ENCODE measurements at places on chromosomes 4 and X. TPM values are rescaled to one million over a fixed set of nuclear protein-coding genes. Genes with fewer than 3 reads are reported as not detected.

DNA sequence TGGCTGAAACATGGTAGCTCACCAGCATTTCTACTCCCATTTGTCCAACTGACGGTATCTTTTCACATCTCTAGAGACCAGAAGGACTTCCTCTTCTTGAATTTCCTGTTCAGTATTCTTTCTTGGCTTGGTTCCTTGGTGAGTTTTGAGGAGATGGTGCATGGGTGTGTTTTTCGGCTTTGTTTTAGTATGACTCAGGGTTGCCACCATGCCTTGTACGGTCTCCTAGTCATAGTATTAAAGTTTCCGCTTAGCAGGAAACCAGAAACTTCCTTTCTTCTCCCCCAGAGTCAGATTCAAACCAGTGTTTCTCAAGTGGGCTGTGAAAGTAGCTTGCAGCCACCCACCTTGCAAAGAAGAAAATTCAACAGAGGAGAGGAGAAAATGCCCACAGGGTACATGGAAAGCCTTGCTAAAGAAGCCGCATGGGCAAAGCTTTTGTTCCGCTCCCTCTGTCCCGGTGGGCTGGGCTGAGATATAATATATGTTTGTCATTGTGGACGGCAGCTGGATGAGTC is 5.7 kb downstream of the CD99 start:
- peak overlapping the region; percentile 16 for H3K4me3 ChIP-seq
- H3K36me3 ChIP-seq, result no peaks in the 10 kb centered on the region
- no peaks in the 10 kb centered on the region for H3K27me3 ChIP-seq
- peaks cover 95% of the 10 kb centered on the region for H3K4me1 ChIP-seq
- DNase-seq, result no peak

Gene TMEM31
- total RNA-seq, result not detected

- no peak overlapping the region for H3K27ac ChIP-seq
- H3K4me1 ChIP-seq, result no peaks in the 10 kb centered on the region
- no peaks in the 10 kb centered on the region for H3K36me3 ChIP-seq
- H3K4me3 ChIP-seq, result no peak overlapping the region
These were observed 313.8 kb upstream of the TEX13C start for GRCh38 chrX:125005863-125006262.

DNA sequence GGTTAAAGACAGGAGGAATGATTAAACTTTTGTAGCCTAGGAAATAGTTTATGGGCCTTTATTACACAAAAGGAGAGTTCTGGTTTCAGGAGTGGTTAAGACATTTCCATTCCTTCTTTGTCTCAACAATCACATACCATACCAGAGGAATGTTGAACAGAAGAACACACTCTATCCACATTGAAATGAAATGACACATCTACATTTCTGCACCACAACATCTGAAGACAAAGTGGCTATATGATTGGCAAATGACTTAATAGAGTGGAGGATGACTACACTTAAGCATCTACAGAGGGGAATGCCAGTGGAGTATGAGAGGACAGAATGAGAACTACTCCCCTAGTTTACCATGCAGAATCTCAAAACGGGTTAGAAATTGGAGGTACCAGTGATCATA is 8.0 kb downstream of the CYP2U1 start:
- H3K4me1 ChIP-seq, result no peaks in the 10 kb centered on the region
- H3K36me3 ChIP-seq, result no peaks in the 10 kb centered on the region
- H3K4me3 ChIP-seq, result no peak overlapping the region

DNA sequence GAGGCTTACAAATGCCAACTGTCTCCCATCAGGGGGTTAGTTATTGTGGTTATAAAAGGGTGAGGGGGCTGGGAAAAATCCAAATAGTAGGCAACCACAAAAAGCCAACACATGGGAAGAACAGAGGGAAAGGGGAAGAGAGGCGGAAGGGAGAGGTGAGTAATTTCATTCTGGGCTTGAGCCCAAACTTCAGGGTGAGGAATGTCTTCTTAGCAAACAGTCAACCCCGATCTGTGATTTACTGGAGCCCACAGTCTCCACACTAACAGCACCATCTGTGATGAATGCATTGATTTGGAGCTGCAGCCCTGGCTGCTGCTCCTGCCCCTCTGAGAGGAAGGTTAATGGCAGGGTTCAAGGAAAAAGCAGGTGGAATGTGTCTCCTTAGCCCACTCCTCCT is 162.2 kb upstream of the GPR101 start:
- no peak overlapping the region for H3K27ac ChIP-seq
- no peak for DNase-seq
- H3K27me3 ChIP-seq, result no peaks in the 10 kb centered on the region
- H3K36me3 ChIP-seq, result no peaks in the 10 kb centered on the region

DNA sequence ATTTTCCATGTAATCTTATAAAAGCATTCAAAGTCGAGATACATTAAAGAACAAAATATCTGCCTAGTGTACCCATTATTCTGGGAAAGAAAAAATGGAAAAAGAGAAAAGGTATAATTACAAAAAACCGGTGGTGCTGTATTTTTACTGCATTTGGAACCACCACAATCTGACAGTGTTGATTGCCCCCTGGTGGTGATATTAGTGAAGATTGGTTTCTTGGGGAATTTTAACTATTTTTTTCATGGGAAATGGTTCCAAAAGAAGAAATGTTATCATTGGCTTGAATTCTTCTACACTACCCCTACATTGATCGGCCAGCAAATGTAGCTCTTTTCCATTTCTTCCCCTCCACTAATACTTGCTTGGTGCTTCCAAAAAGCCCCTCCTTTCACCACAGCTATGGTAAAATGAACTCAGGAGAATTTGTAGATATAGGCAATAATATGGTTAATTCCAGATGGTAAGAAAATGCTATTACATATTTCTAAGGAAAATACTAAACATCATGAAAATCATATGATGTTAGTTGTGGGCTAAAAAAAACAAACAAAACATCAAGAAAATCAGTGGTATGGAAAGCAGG is 50.0 kb downstream of the COX18 start:
- H3K27ac ChIP-seq, result no peak overlapping the region
- no peaks in the 10 kb centered on the region for H3K4me1 ChIP-seq
- H3K36me3 ChIP-seq, result no peaks in the 10 kb centered on the region
- no peak overlapping the region for H3K4me3 ChIP-seq

DNA sequence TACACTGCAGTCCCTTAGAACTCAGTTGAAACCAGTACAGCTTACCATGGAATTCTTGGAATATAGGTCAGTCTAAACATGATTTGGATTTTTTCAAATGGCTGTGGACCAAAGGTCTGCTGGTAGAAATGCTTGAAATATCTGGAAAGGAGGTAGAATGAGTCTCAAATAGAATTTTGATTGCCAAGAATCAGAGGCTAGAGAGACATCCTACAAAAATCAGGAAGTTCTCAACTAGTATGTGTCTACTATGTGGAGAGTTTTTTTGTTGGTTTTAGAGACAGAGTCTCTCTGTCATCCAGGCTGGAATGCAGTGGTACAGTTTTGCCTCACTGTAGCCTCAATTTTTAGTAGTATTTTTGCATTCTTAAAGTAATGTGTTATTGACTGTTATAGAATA is 53.6 kb downstream of the PAQR3 start:
- no peaks in the 10 kb centered on the region for H3K36me3 ChIP-seq
- H3K27me3 ChIP-seq, result no peaks in the 10 kb centered on the region
- no peak for DNase-seq
- H3K4me1 ChIP-seq, result no peaks in the 10 kb centered on the region
- no peak overlapping the region for H3K4me3 ChIP-seq
- no peak overlapping the region for H3K27ac ChIP-seq

GRCh38 chr4:185142912-185143600 is at the start of gene SLC25A4:
Gene SLC25A4, plus strand, starts transcription at chr4:185143266. Its CDS starts 107 bp downstream, at chr4:185143373.
- peaks cover 18% of the 10 kb centered on the region for H3K27me3 ChIP-seq
- H3K4me1 ChIP-seq, result peaks cover 3% of the 10 kb centered on the region
- peak within 1 kb of the TSS; percentile 65 for H3K4me3 ChIP-seq
- H3K27ac ChIP-seq, result peak within 1 kb of the TSS; percentile 45
- H3K36me3 ChIP-seq, result no peaks in the 10 kb centered on the region

GRCh38 chrX:47581731-47582647 is at the start of gene TIMP1:
Gene TIMP1, plus strand, starts transcription at chrX:47582436. Its CDS starts 980 bp downstream, at chrX:47583416.
- DNase-seq, result peak; percentile 62
- no peaks in the 10 kb centered on the region for H3K27me3 ChIP-seq
- H3K4me3 ChIP-seq, result peak within 1 kb of the TSS; percentile 0

DNA sequence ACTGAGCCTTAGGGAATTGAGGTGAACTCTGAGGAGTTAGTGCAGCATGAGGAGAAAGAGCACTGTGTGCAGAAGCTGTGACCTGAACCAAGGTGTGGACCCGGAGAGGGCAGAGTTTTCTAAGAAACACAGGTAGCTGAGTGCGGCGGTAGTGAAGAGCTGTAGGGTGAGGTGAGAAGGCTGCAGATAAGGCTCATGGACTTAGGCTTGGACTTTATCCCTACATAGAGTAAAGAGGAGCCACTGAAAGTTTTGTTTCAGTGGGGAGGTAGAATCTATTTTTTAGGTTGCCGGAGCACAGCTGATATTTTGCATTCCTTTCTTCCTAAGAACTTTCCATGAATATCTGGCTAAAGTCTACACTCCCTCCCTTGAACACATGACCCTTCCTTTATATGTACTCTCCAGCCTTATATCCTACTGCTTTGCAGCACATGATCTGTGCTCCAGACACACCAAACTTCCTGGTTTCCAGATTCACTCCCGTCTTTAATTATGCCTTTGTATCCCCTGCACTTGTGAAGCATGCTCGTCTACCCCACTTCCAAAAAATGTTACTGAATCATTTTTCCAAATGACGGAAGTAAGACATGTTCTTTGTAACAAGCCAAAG is 10.6 kb upstream of the PGRMC2 start:
- no peaks in the 10 kb centered on the region for H3K4me1 ChIP-seq
- no peak for DNase-seq
- H3K27ac ChIP-seq, result no peak overlapping the region

DNA sequence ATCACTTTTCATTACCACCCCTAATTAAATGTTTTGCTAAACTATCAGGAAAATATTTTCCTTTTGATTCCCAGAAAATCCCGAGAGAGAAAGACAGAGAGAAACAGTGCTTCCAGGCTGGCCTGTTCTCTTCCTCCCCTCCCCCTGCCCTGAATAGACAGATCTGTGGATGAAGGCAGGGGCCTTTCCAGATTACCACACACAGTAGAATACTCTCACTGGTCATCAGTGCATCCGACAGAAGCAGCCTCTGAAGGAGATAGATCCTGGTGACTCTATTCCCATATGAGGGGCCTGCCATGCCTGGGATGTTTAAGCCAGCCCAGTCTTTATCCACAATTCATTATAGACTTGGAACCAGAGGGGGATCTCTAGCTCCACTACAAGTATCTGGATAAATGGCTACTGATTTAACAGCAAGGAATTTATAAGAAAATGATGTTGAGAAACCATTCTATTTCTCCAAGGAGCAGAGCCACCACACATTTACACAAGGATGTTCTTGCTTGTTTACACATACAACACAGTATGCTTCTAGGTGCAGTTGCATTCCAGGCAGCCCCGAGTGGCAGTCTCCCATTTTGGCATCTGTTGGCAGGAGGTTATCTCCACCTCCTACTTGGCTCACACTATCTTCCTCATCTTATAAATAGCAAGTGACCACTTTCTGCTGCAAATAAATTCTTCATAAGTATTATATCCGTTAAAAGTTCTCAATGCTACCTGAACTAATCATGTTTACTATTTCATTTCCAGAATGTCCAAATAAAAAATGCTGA is 115.8 kb downstream of the HS6ST2 start:
- no peaks in the 10 kb centered on the region for H3K27me3 ChIP-seq
- H3K27ac ChIP-seq, result no peak overlapping the region
- H3K36me3 ChIP-seq, result no peaks in the 10 kb centered on the region
- H3K4me3 ChIP-seq, result no peak overlapping the region
- DNase-seq, result no peak

DNA sequence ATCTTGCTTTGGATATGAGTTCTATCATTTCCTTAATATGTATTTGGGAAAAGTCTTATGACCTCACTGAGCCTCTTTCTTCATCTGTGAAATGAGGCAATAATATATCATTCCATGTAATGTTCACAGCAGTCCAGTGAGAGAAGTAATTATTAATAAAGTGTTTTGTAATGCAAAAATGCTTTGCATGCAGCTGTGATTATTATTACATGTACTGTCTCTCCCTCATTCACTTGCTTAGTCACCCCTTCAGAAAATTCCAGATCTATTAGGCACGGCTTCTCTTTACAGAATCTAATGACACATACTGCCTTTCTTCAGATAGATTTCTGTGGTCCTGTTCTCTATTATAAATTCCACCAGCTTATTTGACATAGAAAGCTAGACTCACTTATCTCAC is 53.5 kb upstream of the FGF13 start:
- H3K36me3 ChIP-seq, result no peaks in the 10 kb centered on the region
- no peaks in the 10 kb centered on the region for H3K4me1 ChIP-seq
- DNase-seq, result no peak
- no peak overlapping the region for H3K4me3 ChIP-seq
- no peak overlapping the region for H3K27ac ChIP-seq

Gene F9
- total RNA-seq, result 0.15 TPM

Gene PSAPL1
- not detected for total RNA-seq

GRCh38 chr4:157245351-157245750 is 24.8 kb downstream of the GRIA2 start:
- H3K4me1 ChIP-seq, result no peaks in the 10 kb centered on the region
- no peak overlapping the region for H3K27ac ChIP-seq
- H3K36me3 ChIP-seq, result no peaks in the 10 kb centered on the region

DNA sequence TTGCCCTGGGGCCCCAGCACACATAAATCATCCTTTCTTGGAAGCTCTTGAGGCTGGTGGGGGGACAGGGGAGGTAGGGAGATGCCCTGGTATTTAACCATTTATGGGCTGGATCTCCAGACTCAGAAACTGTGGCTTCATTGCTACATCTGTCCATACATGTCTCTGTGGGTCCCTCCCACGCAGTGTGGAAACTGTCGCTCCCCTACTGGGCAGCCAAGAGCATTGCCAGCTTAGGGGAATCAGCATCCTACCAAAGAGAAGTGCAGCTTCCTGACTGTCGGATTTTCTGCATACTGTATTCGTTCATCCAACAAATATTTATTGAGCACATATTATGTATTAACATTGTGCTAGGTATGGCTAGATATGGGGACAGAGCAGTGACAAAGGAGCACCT is 3.7 kb downstream of the GRIPAP1 start:
- no peaks in the 10 kb centered on the region for H3K27me3 ChIP-seq
- no peak for DNase-seq
- peaks cover 23% of the 10 kb centered on the region for H3K4me1 ChIP-seq
- no peak overlapping the region for H3K4me3 ChIP-seq
- H3K27ac ChIP-seq, result no peak overlapping the region

DNA sequence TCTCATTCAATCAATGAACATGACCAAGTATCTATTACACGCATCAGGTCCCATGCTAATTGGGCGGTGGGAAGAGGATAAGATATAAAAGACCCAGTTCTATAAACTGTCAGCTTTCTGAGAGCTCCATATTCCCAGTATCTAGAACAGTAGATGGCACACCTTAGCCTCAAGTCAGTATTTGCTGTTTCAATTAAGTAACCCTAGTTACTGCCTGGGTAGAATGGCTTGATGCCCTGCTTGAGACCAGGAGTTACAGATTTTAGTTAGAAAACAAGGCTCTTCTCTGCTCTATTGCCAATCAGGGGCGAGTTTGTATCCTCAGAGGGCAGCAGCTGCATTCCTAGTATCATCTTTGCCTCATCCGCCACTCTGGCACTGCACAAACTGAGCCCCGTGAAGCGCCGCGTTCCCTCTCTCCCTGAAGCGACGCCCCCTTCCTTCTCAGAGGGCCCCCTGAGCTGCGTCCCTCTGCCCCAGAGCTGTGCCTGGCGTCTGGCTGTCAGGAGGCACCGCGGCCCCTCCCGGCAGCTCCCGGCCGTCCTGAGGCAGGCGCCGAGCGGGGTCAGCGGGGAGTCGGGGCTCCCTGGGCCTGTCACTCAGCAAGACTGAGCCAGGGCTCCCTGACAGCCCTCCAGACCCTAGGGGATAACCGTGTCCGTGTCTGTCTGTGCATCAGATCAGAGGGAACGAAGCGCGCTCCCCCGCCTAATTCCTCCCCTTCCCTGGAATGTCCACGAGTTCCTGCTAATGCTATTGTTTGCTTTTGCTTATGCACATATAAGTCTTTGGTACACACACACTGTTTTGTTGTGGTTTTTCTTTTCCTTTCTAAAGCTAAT is 212.4 kb upstream of the TTC29 start:
- H3K27me3 ChIP-seq, result peaks cover 13% of the 10 kb centered on the region
- no peak for DNase-seq
- no peak overlapping the region for H3K27ac ChIP-seq
- H3K4me3 ChIP-seq, result no peak overlapping the region

Gene SPANXD
- not detected for total RNA-seq

Data from T-cell (primary cell).